ENCODE measurements at places on chromosomes 1 and 21.

GRCh38 chr1:201358596-201358995 lies 18.9 kb downstream of the TNNT2 start:
- no peak for DNase-seq

GRCh38 chr21:41600961-41601572 lies 93.1 kb upstream of the TMPRSS2 start:
- DNase-seq, result no peak

- DNase-seq, result no peak
Measured at GRCh38 chr1:31207569-31207968, 32.1 kb downstream of the NKAIN1 start.

DNA sequence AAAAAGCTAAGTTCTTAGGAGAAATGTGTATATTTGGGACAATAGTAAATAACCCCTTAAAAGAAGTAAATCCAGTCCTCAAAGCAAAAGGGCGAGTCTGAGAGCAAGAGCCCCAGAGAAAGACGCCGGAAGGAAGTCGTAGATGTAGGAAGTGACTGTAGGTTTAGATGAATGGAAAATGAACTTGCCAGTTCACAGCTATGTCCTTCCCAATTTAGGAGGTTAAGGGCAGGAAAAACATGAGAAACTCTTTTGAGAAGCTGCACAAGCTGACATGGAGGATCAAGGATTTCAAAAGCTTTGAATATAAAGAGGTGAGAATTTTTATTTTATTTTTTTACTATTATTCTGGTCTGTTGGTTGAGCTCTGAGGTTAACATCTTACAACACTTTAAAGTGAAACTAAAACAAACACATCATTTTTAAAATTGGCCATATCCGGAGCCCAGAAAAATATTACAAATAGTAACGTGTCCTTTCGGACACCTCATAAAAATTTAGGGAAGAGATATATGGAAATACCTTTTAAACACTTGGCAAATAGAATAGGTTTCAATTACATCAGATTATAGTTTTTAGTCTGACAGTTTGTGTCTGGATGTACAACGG lies 1178.6 kb downstream of the MRPL39 start:
- DNase-seq, result no peak

DNA sequence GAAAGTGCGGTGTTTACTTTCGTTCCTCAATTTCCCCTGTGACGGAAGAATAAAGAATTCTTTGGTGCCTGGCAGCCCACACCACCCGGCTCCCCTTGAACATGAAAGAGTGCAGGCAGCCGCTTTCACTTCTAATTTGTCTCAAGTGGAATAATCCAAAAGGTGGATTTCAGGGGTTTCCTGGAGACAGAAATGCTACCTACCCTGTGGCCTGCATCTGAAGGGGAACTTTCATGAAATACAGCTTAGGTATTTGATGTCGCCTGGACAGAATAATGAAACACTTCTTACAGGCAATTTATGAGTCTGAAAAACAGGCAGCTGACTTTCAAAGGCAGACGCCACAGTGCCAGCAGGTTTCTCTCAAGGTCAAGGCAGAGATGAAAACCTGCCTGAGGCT lies 169.5 kb upstream of the USP24 start:
- no peak for DNase-seq

DNA sequence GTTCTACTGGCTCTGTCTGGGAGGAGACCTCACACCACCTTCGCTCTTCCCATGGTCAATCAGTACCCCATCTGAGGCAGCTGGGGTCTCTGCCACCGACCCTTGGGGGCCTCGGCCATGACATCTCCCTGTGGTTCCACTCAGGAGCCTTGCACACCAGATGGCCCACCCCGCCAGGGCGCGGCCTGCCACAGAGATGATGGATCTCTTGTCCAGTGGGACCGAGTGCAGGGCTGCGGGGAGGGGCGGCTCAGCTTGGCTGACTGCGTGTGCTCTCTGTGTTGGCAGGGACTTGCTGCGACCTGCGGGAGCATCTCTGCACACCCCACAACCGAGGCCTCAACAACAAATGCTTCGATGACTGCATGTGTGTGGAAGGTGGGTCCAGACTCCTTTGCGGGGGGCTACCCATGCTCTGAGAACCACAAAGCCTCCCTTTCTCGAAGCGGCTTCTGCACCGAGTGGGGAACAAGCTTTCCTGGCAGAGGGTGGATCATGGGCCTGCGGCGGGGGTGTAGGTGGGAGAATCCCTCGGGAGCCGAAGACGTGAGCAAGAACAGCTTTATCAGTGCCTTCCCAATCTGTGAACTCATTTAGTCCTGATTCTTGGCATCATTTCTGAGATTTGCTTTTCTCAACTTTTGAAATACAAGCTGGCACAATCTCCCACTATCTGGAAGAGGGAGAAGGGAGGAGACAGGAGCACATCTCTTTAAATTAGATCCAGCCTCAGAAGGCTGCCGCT lies 20.9 kb upstream of the AGTRAP start:
- no peak for DNase-seq

- DNase-seq, result no peak
Measured at GRCh38 chr1:66035616-66036245, 243.0 kb downstream of the PDE4B start.

DNA sequence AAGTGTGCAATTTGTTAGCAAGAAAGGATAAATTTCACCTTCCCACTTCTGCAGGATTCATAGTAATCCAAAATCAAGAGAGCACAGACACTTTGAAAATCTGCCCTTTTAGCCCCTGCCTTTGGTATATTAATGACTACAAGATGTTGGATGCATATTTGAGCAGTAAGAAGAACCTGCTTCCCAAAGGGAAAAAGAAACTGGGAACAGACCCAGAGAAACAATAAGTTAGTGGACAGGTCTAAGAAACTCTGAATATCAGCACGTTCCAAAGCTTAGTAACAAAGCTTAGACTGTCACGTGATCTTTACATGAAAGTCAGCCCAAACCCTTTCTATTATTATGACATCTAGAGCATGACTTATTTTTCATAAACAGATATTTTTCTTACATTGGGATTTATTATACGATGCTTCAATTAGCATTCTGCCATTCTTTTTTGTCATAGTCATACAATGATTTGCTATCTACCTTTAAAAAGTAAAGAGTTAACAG lies 390.9 kb upstream of the ADGRL2 start:
- DNase-seq, result no peak

- DNase-seq, result no peak
Measured at GRCh38 chr1:100325415-100326324, 26.6 kb upstream of the CDC14A start.

- no peak for DNase-seq
Measured at GRCh38 chr1:168689726-168690602, 39.0 kb downstream of the DPT start.

DNA sequence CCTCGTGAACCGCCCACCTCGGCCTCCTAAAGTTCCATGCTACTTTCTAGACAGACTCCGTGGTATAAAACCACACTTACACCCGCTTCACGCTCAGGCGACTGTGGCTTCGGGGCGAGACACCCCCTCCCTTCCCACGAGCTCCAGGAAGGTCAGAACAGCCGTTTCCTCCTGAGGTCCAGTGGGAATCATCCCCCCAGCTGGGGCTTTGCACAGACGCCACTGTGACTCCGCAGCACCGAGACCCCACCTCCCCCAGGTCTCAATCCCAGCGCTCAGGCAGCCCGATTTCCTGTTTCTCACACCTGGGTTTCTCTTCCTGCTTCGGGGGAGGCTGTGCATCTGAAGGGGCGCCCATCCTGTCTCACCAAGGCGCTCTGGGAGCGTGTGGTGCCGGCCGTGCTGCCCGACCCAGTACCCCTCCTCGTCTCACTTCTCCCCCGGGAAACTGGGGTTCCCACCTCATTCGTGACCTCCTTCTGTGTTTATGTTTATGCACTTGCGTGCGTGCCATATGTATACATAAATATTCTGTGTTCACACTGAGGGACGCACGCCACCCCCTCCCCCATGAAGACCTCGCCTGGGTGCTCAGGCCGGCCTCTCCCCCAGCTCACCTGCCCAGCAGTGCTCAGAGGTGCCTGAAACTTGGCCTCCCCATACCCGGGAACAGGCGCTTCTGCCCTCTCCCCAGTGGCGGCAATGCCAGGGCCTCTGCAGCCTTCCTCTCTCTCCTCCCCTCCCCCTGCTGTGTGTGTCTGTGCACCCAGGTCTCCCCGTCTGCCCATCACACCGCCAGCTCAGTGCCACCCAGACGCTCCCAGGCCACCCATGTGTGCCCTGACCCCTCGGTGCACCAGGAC lies 14.6 kb downstream of the SLC35E2B start:
- DNase-seq, result no peak

DNA sequence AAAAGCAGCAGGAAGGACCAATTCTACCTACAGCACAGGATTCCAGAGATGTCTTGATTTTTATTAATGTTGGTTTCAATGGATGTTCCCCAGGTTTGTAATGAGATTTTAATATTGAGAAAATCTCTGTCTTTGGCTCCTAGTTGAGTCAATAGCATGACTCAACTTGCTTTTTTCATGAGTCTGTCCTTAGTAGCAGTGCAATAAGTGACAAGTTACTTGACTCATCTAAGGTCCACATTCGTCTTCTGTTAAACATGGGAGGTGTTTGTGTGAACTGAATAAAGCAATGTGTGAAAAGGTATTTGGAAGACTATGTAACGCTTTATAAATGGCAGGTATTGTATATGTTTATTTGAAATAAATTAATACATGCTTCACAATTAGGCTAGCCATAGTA lies 645.0 kb upstream of the PTBP2 start:
- no peak for DNase-seq

GRCh38 chr21:36408568-36408967 lies 23.4 kb downstream of the CHAF1B start:
- DNase-seq, result no peak

- DNase-seq, result no peak
Measured at GRCh38 chr1:156319664-156320063, 18.4 kb downstream of the CCT3 start.

GRCh38 chr21:27569831-27570230 lies 602.9 kb upstream of the ADAMTS5 start:
- no peak for DNase-seq
